ENCODE measurements at places on chromosomes 13 and 19. TPM values are rescaled to one million over a fixed set of nuclear protein-coding genes. Genes with fewer than 3 reads are reported as not detected.

- DNase-seq, result peak; percentile 13
- H3K27ac ChIP-seq, result peak overlapping the region; percentile 29
- peaks cover 30% of the 10 kb centered on the region for H3K4me1 ChIP-seq
- no peaks in the 10 kb centered on the region for H3K27me3 ChIP-seq
- peak overlapping the region; percentile 23 for H3K4me3 ChIP-seq
Measured at GRCh38 chr13:30466358-30466714, 600 bp upstream of the HMGB1 start.

Gene PSG1
- total RNA-seq, result not detected

- no peaks in the 10 kb centered on the region for H3K36me3 ChIP-seq
- no peak overlapping the region for H3K27ac ChIP-seq
- no peak overlapping the region for H3K4me3 ChIP-seq
- no peak for DNase-seq
- H3K4me1 ChIP-seq, result no peaks in the 10 kb centered on the region
Measured at GRCh38 chr13:71217827-71218226, 649.2 kb downstream of the DACH1 start.

- no peak overlapping the region for H3K27ac ChIP-seq
- H3K4me3 ChIP-seq, result no peak overlapping the region
- H3K4me1 ChIP-seq, result no peaks in the 10 kb centered on the region
- H3K27me3 ChIP-seq, result no peaks in the 10 kb centered on the region
- H3K36me3 ChIP-seq, result no peaks in the 10 kb centered on the region
- DNase-seq, result no peak
Measured at GRCh38 chr19:6682607-6683128, 12.7 kb upstream of the TNFSF14 start.

GRCh38 chr19:15187026-15188007, 13.5 kb downstream of the NOTCH3 start:
- no peak overlapping the region for H3K27ac ChIP-seq
- H3K27me3 ChIP-seq, result no peaks in the 10 kb centered on the region
- peaks cover 37% of the 10 kb centered on the region for H3K36me3 ChIP-seq
- H3K4me1 ChIP-seq, result no peaks in the 10 kb centered on the region
- no peak for DNase-seq

DNA sequence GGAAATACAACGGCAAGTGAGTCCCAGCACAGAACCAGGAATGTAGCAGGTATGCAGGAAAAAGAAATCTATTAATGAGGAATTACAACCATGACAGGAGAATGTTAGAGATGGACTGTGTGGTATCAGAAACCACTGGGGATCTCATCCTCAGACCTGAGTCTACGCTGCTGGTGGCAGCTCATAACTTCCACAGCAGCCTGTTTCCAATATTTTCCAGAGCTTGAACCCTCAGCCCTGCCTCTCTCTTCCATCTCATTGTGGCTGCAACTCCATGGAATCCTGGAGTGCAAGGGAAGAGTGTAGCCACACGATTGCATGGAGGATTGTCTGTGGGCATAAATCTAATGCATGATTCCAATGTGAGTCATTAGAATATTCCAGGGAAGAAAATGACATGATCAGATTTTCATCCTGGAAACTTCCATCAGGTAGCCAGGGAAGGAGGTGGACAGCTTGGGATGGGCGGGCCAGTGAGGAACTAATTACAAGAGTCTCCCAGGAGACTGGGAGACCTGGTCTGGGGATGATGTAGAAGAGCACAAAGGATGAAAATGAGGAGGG, 14.9 kb downstream of the PLA2G4C start:
- H3K4me3 ChIP-seq, result no peak overlapping the region
- no peaks in the 10 kb centered on the region for H3K4me1 ChIP-seq
- no peaks in the 10 kb centered on the region for H3K36me3 ChIP-seq
- no peak for DNase-seq
- H3K27ac ChIP-seq, result no peak overlapping the region

GRCh38 chr19:50489461-50490011, 12.9 kb upstream of the GARIN5A start:
- H3K27ac ChIP-seq, result peak overlapping the region; percentile 81
- DNase-seq, result no peak
- H3K27me3 ChIP-seq, result no peaks in the 10 kb centered on the region
- H3K4me3 ChIP-seq, result no peak overlapping the region

- no peaks in the 10 kb centered on the region for H3K4me1 ChIP-seq
- H3K27ac ChIP-seq, result no peak overlapping the region
- H3K4me3 ChIP-seq, result no peak overlapping the region
- H3K27me3 ChIP-seq, result no peaks in the 10 kb centered on the region
- H3K36me3 ChIP-seq, result peaks cover 39% of the 10 kb centered on the region
Measured at GRCh38 chr13:49464621-49465325, 20.7 kb downstream of the SETDB2 start.

Gene ACER1
- not detected for total RNA-seq

DNA sequence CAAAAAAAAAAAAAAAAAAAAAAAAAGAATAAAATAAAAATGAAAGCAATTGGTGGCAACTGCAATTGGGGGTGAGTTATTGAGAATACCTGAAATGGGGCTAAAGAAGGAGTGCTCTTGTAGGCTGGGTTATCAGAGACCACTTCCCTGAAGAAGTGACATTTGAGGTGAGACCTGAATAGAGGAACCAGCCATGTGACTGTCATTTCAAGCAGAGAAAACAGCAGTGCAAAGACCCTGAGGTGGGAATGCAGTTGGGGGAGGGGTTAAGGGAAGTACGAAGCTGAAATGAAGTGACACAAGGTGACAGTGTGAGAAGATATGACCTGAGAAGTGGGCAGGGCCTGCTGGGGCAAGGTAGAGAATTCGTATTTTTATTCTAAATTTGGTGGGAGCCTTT, 4.3 kb upstream of the PALM3 start:
- no peak overlapping the region for H3K27ac ChIP-seq
- no peak overlapping the region for H3K4me3 ChIP-seq
- H3K27me3 ChIP-seq, result no peaks in the 10 kb centered on the region
- no peak for DNase-seq

Gene MISP
- total RNA-seq, result 0.18 TPM

GRCh38 chr13:70964874-70965273, 856.6 kb upstream of the KLHL1 start:
- no peak overlapping the region for H3K4me3 ChIP-seq
- no peaks in the 10 kb centered on the region for H3K27me3 ChIP-seq
- no peak for DNase-seq
- H3K27ac ChIP-seq, result no peak overlapping the region

- no peaks in the 10 kb centered on the region for H3K27me3 ChIP-seq
- DNase-seq, result peak; percentile 60
- H3K4me3 ChIP-seq, result no peak overlapping the region
- peak overlapping the region; percentile 93 for H3K27ac ChIP-seq
- peaks cover 10% of the 10 kb centered on the region for H3K4me1 ChIP-seq
Measured at GRCh38 chr19:47613165-47614020, 4.5 kb downstream of the BICRA start.

DNA sequence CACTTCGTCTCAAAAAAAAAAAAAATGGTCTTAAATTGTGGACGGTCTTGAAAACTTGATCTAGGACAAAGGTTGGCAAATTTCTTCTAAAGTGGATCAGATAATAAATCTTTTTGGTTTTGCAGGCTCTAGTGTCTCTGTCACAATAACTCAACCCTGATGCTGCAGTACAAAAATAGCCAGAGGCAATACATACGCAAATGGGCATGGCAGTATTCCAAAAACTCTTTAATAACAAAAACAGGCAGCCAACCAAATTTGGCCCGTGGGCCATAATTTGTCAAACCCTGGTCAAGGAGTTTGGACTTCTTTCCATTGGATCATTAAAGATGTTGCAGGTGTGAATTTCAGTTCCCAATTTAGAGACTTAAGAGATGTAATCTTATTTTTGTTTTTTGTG, 93.5 kb upstream of the MRI1 start:
- H3K27ac ChIP-seq, result no peak overlapping the region
- H3K4me1 ChIP-seq, result no peaks in the 10 kb centered on the region
- H3K4me3 ChIP-seq, result no peak overlapping the region
- H3K27me3 ChIP-seq, result no peaks in the 10 kb centered on the region

- DNase-seq, result no peak
- no peaks in the 10 kb centered on the region for H3K4me1 ChIP-seq
- H3K27ac ChIP-seq, result no peak overlapping the region
- H3K36me3 ChIP-seq, result peaks cover 13% of the 10 kb centered on the region
Measured at GRCh38 chr13:77056382-77056781, 29.4 kb upstream of the FBXL3 start.

DNA sequence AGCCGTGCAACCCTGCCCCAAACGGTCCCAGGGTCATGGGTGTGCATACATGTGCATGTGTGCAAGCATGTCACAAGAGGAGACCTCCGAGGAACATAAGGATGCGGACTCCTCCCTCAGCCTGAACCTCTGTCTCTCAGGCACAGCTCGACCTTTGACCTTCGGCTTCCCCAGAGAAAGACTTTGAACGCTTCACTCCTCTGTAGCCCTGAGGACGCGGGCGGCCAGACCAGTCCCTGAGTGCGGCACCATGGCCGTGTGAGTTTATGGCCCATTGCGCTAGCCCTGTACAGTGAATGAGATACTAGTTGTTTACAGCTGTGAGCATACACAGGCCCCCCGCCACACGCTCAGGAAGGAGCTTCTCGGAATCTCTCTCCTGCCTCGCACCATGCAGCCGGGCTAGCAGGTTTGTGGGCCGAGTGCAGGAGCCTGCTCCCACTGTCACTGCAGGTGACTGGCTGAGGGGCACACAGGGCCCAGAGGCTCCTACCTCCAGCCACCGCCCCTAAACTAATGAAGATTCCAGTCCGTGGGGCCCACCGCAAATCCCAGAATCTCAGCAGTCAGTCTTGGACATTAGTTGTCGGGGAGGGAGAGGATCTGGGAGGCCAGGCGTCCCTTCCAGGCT, 10.8 kb downstream of the RASA3 start:
- no peak for DNase-seq
- no peaks in the 10 kb centered on the region for H3K27me3 ChIP-seq
- H3K4me1 ChIP-seq, result peaks cover 23% of the 10 kb centered on the region

GRCh38 chr13:52428295-52428694, 22.1 kb downstream of the VPS36 start:
- peaks cover 8% of the 10 kb centered on the region for H3K4me1 ChIP-seq
- H3K27me3 ChIP-seq, result no peaks in the 10 kb centered on the region
- H3K4me3 ChIP-seq, result no peak overlapping the region
- peaks cover 24% of the 10 kb centered on the region for H3K36me3 ChIP-seq
- peak; percentile 48 for DNase-seq

- DNase-seq, result peak; percentile 86
- no peaks in the 10 kb centered on the region for H3K4me1 ChIP-seq
- H3K4me3 ChIP-seq, result no peak overlapping the region
- H3K36me3 ChIP-seq, result no peaks in the 10 kb centered on the region
Measured at GRCh38 chr13:53250272-53250875, 221.8 kb downstream of the OLFM4 start.

Gene HOOK2
- 54.4 TPM for total RNA-seq

DNA sequence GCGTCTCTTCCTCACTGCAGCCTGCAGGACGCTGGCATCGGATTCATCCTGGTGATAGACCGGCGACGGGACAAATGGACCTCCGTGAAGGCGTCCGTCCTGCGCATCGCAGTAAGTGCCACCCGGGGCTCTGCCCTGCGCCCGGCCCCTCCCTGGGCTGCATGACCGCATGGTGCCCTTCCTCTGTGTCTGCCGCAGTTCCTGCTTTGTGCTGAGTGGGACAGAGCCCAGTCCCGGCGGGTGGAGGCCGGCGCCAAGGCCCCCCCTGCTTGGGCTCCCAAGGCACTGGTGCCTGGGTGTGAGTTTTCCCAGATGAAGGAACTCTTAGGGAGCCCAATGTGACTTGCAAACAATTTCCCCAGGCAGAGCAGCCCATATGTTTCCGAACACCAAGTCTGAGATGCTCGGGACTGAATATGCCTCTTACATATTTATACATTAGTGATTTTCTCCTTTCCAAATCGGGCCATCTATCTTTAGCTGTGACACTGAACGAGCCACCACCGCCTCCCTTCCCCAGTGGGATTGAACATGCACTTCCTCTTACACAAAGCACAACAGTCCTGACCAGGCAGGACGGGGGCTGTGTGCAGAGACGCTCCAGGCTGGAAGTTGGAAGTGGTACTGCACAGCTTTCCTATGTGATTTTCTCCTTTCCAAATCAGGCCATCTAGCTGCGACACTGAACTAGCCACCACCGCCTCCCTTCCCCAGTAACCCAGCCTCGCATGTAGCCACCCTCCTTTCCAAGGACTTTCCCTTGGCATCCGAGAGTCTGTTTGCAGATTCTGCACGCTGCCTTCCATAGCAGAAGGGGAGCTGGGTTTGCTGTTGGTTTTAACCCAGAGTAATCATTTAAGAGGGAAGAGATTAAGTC, 60.1 kb upstream of the F7 start:
- H3K27ac ChIP-seq, result no peak overlapping the region
- no peak for DNase-seq
- no peaks in the 10 kb centered on the region for H3K4me1 ChIP-seq
- no peak overlapping the region for H3K4me3 ChIP-seq
- peaks cover 22% of the 10 kb centered on the region for H3K27me3 ChIP-seq

DNA sequence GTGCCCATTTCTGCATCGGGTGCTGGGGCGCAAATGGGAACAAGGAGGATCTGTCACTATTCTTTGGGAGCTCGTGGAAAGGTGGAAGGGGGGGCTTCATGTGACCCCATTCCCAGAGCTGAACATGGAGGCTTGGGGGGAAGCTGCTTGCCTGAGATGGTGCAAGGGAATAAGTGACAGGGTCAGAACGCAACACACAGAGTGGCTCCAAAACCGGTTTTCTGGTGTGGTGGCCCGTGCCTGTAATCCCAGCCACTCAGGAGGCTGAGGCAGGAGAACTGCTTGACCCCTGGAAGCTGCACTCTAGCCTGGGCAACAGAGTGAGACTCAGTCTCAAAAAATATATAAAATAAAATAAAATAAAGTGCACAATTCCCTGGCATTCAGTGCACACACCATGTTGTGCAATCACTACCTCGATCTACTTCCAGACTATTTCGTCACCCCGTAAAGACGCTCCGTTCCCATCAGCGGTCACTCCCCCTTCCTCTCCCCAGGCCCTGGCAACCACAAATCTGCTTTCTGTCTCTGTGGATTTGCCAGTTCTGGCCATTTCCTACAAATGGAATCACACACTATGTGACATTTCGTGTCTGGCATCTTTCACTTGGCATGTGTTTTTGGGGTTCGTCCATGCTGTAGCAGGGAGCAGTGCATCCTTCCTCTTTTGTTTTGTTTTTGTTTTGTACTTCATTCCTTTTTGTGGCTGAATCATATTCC, 18.2 kb upstream of the COMP start:
- DNase-seq, result no peak
- peaks cover 30% of the 10 kb centered on the region for H3K27me3 ChIP-seq
- no peaks in the 10 kb centered on the region for H3K36me3 ChIP-seq
- no peaks in the 10 kb centered on the region for H3K4me1 ChIP-seq
- H3K4me3 ChIP-seq, result no peak overlapping the region

GRCh38 chr13:24178847-24179485, 18.4 kb downstream of the SPATA13 start:
- no peak overlapping the region for H3K27ac ChIP-seq
- H3K4me1 ChIP-seq, result no peaks in the 10 kb centered on the region
- H3K27me3 ChIP-seq, result no peaks in the 10 kb centered on the region
- no peaks in the 10 kb centered on the region for H3K36me3 ChIP-seq
- no peak overlapping the region for H3K4me3 ChIP-seq

Gene LILRB4
- total RNA-seq, result not detected

All from cardiac muscle cell (in vitro differentiated cells and primary cell).